ENCODE measurements at places on chromosomes 2 and 18. TPM values are rescaled to one million over a fixed set of nuclear protein-coding genes. Genes with fewer than 3 reads are reported as not detected.

The APOB gene
- total RNA-seq, result 0.26 TPM

The GPAT2 gene
- total RNA-seq, result 7.3 TPM

The RUFY4 gene
- not detected for total RNA-seq

The WNT10A gene
- 1.1 TPM for total RNA-seq

The MEP1B gene
- not detected for total RNA-seq

The EGR4 gene
- total RNA-seq, result not detected

Data from left lung (tissue), 14 donors.